SK-N-SH treated with all-trans-retinoic acid at 6 μM for 48 hours (cell line): ENCODE measurements at places on chromosomes 1 and 21.

DNA sequence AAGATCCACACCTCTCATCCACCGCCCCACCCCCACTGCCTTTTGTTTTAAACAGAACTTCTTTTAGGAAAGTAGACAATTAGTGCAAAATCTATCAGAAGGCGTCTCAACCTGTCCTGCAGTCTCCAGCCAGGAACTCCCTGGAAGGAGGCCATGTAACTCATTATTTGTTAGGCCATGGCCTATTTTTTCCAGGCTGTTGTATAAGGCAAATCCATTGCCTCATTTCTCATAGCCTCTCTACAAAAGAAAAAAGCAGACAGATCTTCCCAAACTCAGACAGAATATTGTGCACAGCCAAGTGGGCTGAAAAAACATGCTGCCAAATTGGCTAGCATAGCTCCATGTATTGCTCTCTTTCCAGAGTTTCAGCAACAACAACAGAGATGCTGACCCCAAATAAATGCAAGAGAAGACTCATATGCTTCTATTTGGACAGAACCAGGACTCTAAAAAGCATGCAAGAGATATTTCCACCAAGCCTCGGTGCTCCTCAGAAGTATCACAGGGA, 770.7 kb upstream of the CXADR start:
- no peak for ATAC-seq

DNA sequence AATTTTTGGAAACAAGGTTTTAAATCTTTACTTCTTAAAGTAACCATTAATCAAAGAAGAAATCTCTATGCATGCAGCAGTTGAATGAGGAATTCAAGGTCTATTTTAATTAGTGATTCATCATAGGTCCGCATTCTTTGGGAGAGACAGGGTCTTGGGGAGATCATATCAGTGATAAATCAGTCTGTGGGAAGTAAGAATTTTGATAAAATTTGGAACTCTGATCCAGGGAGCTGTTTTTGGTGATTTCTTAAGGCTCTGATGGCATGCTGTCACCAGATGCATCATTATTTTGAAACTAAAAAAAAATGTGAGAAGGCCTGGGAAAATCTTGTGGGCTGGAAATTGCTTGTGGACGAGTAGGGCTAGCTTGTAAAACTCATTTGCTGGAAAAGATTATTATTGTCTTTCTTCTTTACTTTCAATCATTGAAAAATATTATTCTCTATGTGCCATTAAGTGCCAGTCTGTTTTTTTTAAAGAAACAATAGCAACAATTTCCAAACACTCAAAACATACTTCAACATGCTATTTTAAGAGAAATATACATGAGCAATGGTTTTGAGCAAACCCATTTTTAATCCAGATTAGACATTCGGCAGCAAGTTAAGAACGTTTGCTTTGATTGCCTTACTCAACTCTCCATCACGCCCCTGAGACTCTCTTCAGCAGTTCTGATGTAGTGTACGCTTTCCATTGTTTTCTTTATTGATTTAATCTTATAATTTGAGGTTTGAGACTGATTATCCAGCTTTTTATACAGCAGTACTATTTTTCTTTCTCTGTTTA, 62.6 kb downstream of the ZBTB18 start:
- ATAC-seq, result peak; percentile 69

GRCh38 chr1:176609556-176610408, 146.8 kb downstream of the PAPPA2 start:
- no peak for ATAC-seq

DNA sequence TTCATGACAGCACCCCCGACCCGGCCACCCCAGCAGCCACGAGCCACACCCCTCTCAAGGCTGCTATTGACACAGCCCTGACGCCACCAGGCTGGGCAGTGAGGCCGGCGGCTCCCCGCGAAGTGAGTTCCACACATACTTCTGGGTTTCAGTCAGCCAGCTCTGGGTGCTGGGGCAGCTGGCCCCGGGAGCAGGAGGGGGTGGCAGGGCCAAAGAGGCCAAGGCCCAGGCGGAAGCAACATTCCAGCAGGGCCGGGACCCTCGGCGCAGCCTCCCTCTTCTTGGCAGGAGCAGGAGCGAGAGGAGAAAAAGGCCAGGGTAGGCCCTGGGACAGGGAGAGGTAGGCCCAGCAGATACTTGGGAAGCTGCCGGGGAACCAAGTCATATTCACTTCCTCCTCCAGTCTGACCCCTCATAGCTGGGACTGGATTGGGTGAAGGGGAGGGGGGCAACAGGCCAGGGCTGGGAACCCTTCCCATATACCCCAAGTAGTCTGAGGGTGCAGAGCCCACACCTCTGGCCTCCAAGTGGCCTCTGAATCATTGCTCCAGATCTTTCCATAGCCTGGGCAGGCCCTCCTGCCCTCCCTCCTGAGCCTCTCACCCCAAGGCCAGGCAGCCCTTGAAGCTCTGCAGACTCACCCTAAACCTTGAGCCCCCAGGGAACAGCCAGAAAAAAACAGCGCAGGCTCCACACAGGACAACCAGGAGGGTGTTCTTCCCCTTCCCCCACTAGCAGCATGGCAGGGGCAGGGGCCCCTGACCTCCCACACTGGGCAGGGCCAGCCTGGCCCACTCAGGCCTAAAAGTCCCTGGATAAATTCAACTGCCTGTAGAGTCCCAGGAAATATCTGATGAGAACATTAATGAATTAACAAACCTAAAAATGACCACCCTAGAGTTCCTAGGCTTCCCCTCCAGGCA, 5.7 kb downstream of the HSPG2 start:
- peak; percentile 88 for ATAC-seq

DNA sequence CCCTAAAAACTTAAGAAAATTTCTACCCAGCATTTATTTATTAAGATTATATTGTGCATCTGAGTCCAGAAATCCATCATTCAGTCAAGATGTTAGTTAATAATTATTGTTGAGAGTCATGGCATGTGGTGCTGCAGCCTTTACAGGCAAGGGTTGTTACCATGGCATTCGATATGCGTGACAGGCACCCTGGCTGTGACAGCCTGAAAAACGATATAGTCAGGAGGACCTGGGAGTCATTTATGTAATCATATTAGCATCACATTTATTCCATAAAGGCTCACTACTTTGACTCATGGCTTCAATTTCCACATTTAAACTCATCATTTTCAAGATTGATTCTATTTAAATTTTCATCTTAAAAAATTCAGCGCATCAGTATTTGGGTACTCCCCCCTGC, 68.0 kb downstream of the CACHD1 start:
- no peak for ATAC-seq
